ENCODE measurements at places on chromosomes 7 and 10.

- no peak for DNase-seq
Measured at GRCh38 chr10:78460204-78460603, 426.5 kb downstream of the RPS24 start.

- DNase-seq = no peak
Measured at GRCh38 chr10:22444219-22444788, 99.0 kb downstream of the SPAG6 start.

GRCh38 chr7:886626-887487, 10.5 kb downstream of the GET4 start:
- DNase-seq = no peak

DNA sequence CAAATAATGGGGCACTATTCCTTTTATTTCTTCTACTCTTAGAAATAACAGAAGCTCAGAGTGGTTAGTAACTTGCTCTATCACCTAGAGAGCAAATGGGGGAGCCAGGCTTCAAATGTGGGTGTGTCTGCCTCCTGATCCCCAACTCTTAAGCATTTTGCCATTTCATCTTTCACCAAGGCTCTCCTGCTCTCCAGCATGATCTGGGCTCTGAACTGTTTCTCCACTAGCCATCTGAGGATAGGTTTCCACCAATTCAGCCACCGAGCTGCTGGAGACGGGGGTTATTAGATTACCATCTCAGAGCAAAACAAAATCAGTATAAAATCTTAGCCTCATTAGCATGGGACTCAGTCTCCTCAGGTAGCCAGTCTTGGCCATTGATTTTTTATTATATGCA, 20.2 kb upstream of the VAX1 start:
- DNase-seq = no peak

Data from HuH-7 (cell line).